HCT116 (cell line): ENCODE measurements at places on chromosomes 7 and 10. TPM values are rescaled to one million over a fixed set of nuclear protein-coding genes. Genes with fewer than 3 reads are reported as not detected.

MYOF gene
- total RNA-seq = 250 TPM

KLF14 gene
- 0.93 TPM for total RNA-seq

ATOH7 gene
- total RNA-seq = not detected

TRIM50 gene
- total RNA-seq = not detected

PTF1A gene
- total RNA-seq = not detected

PDE1C gene
- 0.17 TPM for total RNA-seq

STRIP2 gene
- 10.8 TPM for total RNA-seq

ACTL6B gene
- not detected for total RNA-seq

BMPER gene
- total RNA-seq = not detected

CYP3A7 gene
- total RNA-seq = not detected

HOXA1 gene
- total RNA-seq = 2.8 TPM

ANKRD1 gene
- total RNA-seq = not detected

CYP2E1 gene
- 1.5 TPM for total RNA-seq

PDGFA gene
- 44.7 TPM for total RNA-seq

ADIRF gene
- 448 TPM for total RNA-seq

GPR141 gene
- total RNA-seq = not detected

KCP gene
- total RNA-seq = 1.6 TPM

ELN gene
- total RNA-seq = 0.17 TPM

GJD4 gene
- total RNA-seq = not detected

ADRA2A gene
- total RNA-seq = 0.15 TPM

VPS37D gene
- 9.5 TPM for total RNA-seq

COL17A1 gene
- total RNA-seq = 3.5 TPM

PDK4 gene
- total RNA-seq = 2.1 TPM

SOSTDC1 gene
- 0.20 TPM for total RNA-seq

NAT16 gene
- 2.0 TPM for total RNA-seq

RADIL gene
- 5.3 TPM for total RNA-seq

HTR5A gene
- not detected for total RNA-seq

SLC29A4 gene
- total RNA-seq = 24.5 TPM

ADAP1 gene
- 34.0 TPM for total RNA-seq

TSPAN33 gene
- 22.2 TPM for total RNA-seq

AFAP1L2 gene
- 0.93 TPM for total RNA-seq

ATP6V0E2 gene
- total RNA-seq = 25.5 TPM

GCK gene
- 0.34 TPM for total RNA-seq
